Stimulated activated CD4-positive, alpha-beta T cell treated with anti-CD3 and anti-CD28 coated beads, Interleukin-4, amount 100 ng/mL, for 4 hours (primary cell): ENCODE measurements at places on chromosomes 4 and X.

- no peak for DNase-seq
Measured at GRCh38 chr4:78922207-78922606, 17.0 kb downstream of the PAQR3 start.

DNA sequence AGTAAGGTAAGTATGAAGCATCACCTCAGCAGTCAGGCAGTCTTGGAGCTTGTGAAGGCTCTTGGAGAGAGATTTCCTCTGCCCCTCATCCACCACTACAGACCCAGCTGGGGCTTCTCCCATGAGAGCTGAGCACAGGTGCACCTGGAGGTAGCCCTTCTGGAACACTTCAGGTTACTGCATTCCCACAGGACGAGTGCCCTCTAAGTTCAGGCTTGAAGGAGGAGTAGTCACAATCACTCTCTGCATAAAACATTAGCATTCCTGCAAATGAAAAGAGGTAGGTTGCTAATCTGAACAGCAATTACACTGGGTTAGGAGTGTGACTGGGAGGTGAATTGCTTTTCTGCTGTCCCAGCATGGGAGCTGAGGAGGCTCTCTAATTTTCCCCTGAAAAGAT is 308.8 kb downstream of the TEX13C start:
- no peak for DNase-seq

DNA sequence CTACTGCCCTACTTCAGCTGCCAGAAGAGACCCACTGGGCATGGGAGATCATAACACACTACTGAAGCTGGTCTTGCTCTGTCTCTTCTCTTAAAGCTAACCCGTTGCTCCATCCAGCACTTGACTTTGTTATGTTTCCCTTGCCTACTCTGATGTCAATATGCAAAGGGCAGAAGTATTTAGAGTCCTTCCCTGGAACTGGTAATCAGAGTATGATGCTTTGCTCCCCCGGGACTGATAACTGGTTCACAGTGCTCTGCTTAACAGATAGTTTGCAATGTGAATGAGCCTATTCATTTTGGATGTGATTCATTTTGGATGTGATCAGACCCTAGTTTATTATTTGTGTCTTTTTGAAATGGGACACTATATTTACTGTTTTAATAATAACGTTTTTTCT is 12.3 kb upstream of the UCP1 start:
- DNase-seq, result no peak

DNA sequence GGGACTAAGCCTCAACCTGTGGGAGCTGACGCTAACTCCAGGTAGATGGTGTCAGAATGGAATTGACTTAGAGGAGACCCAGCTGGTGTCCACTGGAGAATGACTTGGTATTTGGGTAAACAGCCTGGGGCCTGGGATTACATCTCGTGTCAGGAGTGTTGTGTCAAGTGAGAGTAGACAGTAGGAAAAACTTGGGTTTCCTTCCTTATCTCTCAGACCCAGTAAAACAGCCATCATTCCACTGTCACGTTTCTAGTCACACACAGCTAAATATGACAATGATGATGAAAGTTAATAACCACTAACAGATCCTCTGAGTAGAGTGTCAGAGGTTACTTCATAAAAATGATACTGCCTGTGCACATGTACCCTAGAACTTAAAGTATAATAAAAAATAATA is 13.8 kb downstream of the ZNF674 start:
- no peak for DNase-seq

DNA sequence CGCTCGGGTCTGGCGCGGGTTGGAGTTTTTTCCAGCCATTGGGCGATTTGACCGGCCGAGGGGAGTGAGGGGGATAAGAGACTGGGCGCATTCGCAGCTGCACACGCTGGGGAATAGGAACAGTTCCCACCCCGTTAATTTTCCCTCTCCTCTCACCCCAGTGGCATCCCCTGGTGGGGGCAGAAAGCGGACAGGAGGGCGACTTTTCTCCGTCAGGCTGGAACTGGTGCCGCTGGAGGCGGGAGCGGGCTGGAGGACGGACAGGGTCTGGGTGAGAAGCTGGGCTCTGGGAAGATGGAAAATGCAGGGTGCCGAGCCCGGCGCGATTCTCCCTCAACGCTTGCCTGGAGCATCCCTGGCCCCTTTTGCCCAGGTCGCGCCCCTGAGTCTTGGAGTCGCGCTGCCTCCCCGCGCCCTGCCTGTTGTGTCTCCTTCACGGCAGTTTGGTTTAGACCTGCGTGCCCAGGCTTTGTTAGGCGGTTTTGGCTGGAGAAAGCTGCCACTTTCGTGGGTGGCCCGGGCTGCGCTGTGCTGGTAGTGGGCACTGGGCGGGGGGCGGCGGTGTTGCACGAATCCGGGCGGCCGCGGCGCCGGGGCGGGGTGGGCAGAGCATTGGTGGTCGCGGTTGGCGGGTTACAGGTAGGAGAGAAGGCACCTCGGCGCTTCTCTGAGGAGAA is 2.0 kb downstream of the ADGRL3 start:
- DNase-seq, result no peak

DNA sequence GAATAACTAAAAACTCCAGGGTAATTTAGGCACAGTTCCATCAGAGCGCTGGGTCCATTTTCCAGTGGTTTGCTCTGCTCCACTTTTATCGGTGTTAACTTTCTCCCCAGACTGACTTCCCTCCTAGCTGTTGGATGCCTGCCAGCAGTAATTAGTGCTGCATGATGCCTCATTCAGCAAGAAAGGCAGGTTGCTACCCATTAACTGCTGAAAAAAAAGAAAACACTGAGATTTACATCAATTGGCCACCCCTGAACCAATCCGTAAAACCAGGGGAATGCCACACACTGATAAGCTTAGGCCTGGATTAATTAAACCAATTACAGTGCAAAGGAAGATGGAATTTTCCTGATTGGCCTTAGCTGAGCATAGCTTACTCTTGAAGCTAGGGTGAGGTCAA is 182.4 kb upstream of the CXXC4 start:
- DNase-seq, result no peak

DNA sequence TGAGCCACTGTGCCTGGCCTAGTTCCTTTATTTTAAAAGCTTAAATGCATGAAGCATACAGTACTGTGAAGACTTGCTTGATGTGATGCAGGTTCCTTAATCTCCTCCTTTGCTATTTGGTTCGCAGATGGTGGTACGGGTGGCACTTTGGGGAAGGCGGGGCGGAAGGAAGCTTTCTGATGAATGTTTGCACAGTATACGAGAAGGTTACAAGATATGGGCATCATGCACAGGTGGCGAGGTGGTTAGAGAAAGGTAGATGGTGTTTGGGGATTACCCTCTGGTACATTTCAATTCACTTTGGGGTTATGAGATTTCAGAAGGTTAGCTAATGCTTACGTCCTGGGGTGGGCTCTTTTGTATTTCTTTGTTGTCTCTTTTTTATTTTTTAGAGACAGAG is 17.2 kb downstream of the RHOH start:
- DNase-seq, result no peak

DNA sequence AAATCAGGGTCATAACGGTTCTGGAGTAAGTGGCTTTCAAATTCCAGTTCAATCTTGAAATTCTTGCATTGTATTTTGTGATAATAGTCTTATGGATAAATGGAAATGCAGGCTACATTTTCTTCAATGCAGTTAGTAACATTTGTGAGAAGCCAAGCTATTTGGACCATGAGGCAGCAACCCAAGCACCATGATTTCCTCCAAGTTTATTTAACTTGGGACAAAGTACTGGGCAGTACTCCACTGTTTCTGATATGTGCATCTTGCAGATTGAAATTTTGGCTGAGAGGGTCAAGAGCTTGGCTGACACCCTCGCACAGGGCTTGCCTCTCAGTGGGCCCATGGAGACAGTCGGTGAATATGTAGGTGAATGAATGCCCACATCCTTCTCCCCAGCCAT is 39.9 kb downstream of the CNGA2 start:
- no peak for DNase-seq

DNA sequence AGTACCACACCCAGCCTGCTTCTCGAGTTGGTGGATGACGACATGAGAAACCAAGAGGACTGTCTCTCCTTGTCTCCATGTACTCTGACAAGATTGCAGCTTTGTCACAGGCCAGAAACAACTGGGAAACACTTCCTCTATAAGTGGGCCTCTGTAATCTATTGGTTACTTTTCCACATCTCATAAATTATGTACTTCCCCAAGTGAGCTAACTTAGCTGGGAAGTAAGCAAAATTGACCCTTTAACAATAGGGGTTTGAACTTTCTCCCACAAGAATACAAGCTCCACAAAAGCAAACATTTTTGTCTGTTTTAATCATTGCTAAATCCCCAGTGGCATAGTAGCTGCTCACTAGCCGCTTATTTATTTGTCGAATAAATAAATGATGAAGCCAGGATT is 14.1 kb upstream of the USO1 start:
- DNase-seq, result no peak

- no peak for DNase-seq
Measured at GRCh38 chrX:153494061-153494460, 719 bp upstream of the BGN start.

GRCh38 chr4:176011529-176011928 is 54.1 kb upstream of the WDR17 start:
- DNase-seq, result no peak

DNA sequence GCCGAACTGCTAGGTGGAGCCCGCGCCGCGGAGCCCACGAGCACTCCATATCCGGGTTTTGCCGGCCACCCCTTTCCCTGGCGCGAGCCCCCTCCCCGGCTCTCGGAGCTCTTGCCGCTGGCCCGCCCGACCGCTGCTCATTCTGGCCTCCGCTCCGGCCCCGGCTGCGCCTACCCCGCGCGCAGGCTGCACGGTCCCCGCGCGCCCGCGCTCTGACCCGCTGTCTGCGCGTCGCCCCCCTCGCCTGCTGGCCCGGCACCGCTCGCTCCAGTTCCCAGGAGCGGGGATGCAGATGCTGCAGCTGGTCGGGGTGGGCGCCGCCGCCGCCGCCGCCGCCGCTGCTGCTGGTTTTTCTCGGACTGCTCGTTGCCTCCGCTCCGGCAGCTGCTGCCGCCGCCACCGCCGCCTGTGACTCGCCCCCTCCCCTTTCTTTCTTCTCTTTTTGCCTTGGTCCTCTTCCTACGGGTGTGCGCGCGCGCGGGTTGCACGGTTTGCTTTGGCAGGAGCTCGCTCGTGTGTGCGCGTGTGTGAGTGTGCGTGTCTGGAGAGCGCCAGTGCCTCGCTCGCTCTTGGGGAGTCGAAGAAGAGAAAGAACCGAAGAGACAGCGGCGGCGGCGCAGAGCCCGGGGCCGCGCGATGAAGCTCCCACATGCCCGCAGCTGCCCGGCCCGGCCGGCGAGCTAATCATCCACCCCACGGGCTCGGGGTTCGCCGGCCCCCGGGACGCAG is at the start of gene ADGRL3:
Gene ADGRL3, plus strand, starts transcription at position 140 of the 729 bp plus-strand sequence.
- DNase-seq, result no peak

DNA sequence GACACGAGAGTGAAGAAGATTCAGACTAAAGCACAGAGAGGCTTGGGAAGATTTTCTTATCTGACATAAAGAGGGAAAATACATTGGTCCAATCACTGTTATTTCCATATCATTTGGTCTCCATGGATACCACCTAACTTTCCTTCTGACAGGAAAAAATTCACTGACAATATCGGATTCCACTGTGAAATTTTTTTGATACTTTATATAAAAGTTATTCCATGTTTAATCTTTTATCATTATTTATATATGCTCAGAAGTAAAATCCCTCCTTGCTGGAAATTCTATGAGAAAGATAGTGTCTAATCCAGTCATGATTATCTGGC is 3.6 kb downstream of the IRF2 start:
- no peak for DNase-seq
